ENCODE measurements at places on chromosomes 1 and 21.

- DNase-seq: no peak
Measured at GRCh38 chr1:13760921-13761320, 60.9 kb downstream of the PRDM2 start.

DNA sequence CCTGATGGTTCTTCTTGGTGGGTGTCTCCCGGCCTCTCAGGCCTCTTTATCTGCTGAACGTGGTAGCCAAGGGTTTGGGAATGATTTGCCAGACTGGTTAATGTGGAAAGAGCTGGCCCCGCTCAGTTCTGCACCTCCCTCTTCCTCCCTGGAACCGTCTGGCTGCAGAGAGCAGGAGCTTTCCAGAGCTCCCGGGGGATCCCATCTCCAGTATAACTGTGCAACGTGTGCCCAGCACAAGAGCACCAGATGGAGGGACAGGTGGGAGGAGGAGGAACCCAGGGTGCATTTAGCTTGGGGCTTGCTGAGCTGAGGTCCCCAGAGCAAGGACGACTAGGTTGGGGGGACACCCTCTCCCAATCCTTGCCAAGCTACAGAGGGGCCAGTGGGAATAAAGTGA lies 5.0 kb downstream of the TFF1 start:
- DNase-seq: no peak

DNA sequence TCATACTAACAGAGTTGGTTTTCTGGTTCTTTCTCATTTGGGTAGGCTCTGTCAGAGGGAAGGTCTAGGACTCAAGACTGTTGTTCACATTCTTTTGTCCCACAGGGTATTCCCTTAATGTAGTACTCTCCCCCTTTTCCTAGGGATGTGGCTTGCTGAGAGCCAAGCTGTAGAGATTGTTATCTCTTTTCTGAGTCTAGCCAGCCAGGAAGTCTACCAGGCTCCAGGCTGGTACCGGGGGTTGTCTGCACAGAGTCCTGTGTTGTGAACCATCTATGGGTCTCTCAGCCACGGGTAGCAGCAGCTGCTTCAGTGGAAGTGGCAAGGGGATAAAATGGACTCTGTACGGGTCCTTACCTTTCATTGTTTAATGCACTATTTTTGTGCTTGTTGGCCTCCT lies 226.4 kb downstream of the LBR start:
- no peak for DNase-seq

DNA sequence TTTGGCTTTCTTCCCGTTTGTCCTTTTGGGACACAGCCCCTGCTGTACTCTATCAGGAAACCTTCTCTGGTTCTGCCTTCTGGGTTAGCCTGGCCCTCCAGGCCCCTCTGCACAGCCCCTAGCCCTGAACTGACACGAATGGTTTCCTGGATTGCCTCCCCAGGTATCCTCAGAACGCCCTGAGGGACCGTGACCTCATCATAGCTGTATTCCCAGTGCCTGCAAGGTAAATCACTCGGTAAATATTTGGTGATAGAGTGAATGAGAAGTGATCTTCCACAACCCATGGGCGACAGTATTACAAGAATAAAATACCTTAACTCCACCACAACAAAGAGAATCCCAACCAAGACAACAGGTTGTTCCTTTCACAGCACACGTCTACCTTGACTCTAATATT lies 637.2 kb downstream of the SMYD3 start:
- DNase-seq: no peak

- DNase-seq: no peak
Measured at GRCh38 chr1:97379387-97380075, 541.3 kb downstream of the DPYD start.

DNA sequence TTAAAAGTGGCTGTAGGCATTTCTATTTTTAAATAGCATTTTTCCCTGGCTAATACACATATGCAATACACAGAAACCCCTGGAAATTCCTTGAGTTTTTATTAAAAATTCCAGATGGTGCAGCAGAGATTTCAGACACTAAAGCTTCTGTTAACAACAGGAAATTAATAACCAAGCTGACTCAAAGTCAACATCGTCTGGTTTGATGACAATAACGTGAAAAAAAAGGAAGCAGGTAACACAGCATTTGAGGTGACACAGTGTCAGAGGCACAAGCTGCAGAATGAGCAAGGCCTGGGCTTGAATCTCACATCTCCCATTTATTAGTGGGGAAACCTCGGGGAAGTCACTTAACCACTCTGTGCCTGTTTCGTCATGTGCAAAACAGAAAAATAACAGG lies 64.6 kb upstream of the GJB5 start:
- DNase-seq: no peak

GRCh38 chr1:109827986-109828385 lies 64.3 kb upstream of the EPS8L3 start:
- DNase-seq: no peak

- DNase-seq: no peak
Measured at GRCh38 chr1:247331525-247332214, at the start of gene ZNF496. Gene ZNF496, minus strand, starts transcription at chr1:247331867. Its CDS starts 2,289 bp downstream, at chr1:247329578.

- no peak for DNase-seq
Measured at GRCh38 chr21:43188181-43188580, 19.4 kb downstream of the CRYAA start.

GRCh38 chr1:938088-938683 lies 14.5 kb downstream of the SAMD11 start:
- no peak for DNase-seq

DNA sequence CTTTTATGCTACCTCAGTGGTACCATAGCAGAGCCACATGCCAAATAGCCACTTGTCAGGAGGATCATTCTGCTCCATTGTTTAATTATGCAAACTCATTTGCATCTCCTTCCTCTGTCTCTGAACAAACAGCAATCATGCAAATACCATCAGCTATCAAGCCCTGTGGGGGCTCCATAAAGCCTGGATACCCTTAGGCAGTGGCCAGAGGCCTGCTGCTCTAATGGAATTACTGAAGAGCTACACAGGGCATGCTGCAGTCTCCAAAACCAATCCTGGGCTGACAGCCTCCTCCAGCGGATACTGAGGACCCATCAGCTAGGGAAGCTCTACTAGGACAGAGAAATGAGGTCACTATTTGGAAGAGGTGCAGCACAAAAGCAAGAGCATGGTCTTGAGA lies 376.3 kb downstream of the KCNH1 start:
- no peak for DNase-seq

GRCh38 chr1:71357708-71358107 lies 276.9 kb upstream of the ZRANB2 start:
- DNase-seq: no peak

- no peak for DNase-seq
Measured at GRCh38 chr1:248703674-248704073, 1.1 kb upstream of the OR14I1 start.

- no peak for DNase-seq
Measured at GRCh38 chr1:205357567-205357966, 845 bp upstream of the KLHDC8A start.

DNA sequence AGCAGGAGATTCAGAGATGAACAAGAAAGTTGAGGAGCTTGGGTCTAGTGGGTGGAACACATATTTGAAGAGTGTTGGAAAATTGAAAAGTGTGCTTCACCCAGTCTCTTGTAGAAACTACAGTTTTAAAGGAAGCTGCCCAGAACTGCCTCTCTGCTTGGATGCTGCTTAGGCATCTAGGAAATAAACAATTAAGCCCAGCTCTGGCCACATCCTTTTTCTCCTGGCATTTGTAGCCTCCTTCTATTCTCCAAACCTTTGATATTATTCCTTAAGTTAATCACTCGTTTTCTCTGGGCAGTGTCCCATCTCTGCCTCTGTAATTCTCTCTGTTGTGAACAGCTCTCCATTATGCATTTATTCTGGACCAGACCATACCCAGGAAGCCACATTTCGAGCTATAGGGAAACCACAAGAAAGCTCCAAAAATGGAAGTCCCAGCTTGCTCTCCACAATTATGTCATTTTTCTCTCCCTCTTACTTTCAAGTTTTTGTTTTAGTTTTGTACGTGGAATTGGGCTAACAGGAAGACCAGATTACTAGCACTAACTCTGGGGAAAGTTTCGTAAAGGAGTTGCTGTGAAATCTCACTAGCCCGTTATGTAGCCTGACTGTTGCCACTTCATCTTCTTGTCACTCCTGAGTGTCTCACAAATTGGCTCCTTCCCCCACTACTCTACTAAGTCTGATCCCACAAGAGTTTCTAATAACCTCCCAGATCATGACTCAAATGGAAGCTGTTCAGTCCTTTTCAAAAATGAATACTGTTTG lies 102.2 kb downstream of the NTMT2 start:
- DNase-seq: no peak

DNA sequence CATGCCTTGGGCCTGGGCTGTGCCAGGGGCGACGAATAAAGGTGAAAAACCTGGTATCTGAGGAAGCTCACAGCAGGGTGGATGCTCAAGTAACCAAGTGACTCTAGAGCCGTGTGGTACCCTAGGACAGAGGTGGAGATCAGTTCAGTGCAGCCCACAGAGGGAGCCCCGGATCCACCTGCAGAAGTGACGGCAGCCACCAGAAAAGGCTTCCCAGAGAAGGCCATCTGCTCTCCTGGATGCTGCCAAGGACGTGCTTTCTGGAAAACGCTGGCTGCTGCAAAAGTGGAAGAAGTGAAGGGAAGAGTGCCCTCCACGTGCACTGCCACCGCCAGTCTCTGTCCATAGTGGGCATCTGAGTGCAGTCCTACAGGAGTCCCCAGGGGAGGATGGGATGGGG lies 27.7 kb downstream of the TMCO4 start:
- DNase-seq: no peak

DNA sequence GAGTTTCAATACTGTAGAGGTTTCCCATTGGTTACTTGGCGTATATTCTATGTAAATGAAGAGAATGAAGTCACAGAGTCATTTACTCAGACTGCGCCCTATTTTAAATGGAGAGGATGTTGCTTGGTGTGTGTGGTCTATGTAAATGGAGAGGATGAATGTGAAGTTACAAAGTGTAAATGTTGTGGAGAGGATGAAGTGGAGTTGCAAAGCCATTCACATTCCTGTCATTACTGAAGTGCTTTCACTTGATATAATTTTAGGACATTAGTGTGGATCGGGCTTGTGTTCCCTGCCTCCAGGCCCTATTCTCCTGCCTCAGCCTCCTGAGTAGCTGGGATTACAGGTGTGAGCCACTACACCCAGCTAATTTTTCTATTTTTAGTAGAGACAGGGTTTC lies 99.4 kb upstream of the CACYBP start:
- no peak for DNase-seq

DNA sequence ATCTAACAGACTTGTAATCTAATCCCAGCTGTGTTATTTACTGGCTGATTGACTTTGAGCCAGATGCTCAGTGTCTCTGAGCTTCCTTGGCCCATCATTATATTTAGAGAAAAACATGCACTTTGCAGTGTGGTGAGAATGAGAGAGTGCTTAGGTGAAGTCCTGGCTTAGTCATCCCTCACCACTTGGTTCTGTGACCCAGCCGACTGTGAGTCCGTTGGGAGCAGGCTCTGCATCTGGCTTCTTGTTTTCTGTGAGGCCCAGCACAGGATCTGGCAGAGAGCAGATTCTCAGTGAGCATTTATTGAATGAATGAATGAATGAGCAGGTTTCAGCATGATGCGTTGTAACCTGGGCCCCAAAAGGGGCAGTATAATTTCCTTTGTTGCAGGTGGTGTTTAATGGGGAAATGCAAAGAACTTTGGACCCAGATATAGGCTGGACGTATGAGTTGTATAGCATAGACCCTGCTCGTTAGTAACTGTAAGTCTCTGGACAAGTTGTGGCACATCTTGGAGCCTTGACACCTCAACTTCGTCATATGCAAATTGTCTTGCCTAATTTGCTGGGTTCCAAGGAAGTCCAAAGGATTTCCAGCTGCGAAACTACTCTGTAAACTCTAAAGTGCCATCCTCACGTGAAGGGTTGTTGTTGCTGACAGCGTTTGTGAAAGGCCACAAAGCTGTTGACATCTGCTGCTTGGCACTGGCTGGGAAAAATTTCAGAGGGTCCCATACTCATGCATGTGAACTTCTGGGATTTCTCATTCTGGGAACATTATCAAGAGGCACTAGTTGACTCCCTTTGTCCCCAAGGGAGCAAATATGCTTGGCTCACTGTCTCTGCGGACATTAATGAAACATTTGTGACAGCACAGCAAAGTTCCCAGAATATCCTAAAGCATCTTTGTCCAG lies 138.8 kb upstream of the USP24 start:
- no peak for DNase-seq

DNA sequence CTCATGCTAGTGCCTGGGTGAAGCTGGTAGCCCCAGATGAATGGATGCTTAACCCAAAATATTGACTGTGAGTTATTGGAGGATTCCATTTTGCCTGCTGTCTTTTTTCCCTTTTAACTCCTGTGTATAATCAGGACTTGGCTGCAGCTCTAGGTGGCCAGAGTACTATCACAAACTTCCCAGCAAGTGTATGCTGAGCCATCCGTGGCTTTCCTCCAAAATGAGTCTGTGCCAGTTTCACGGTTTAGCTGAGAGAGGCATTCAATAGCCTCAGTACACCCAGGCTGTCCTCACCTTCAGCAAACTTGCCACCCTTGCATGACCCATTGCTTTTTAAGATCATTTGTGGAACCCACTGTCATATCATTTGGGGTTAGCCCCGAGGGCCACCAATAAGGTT lies 5.3 kb upstream of the DPT start:
- no peak for DNase-seq

All from stimulated activated CD8-positive, alpha-beta memory T cell treated with anti-CD3 and anti-CD28 coated beads, Interleukin-12 subunit alpha, Interleukin-12 subunit beta, amount 100 ng/mL, for 1 hour (primary cell).